ENCODE measurements at places on chromosomes 12 and 14.

GRCh38 chr12:38154096-38155019, 162.2 kb upstream of the ALG10B start:
- no peak for DNase-seq

DNA sequence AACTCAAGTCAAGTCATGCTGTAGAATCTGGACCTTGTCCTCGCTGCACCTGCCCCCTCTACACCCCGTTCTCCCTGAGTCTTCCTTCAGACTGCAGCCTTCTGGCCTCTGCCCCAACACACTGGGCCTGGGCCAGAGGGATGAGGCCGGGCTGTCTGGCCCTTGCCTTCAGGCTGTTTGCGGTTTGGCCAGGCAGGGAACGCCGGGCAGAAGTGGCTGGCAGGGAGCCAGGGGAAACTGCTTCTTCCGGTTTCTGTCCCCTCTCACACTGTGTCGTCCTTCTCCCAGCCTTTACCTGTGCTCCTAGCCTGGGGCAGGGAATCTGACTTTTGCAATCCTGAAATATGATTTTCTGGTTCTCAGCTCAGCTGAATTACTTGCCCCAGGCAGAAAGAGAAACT, 13.5 kb downstream of the DGLUCY start:
- no peak for DNase-seq

GRCh38 chr12:47293406-47293805, 213.6 kb upstream of the AMIGO2 start:
- no peak for DNase-seq

- DNase-seq, result peak; percentile 15
Observed at GRCh38 chr14:72104011-72104613, 171.9 kb downstream of the RGS6 start.

- no peak for DNase-seq
Observed at GRCh38 chr12:74349925-74350324, 187.7 kb upstream of the ATXN7L3B start.

- no peak for DNase-seq
Observed at GRCh38 chr12:117039891-117040309, 59.3 kb downstream of the TESC start.

- peak; percentile 13 for DNase-seq
Observed at GRCh38 chr12:87995581-87996178, 33.5 kb downstream of the C12orf50 start.

- no peak for DNase-seq
Observed at GRCh38 chr12:119804011-119804641, 73.0 kb downstream of the CIT start.

DNA sequence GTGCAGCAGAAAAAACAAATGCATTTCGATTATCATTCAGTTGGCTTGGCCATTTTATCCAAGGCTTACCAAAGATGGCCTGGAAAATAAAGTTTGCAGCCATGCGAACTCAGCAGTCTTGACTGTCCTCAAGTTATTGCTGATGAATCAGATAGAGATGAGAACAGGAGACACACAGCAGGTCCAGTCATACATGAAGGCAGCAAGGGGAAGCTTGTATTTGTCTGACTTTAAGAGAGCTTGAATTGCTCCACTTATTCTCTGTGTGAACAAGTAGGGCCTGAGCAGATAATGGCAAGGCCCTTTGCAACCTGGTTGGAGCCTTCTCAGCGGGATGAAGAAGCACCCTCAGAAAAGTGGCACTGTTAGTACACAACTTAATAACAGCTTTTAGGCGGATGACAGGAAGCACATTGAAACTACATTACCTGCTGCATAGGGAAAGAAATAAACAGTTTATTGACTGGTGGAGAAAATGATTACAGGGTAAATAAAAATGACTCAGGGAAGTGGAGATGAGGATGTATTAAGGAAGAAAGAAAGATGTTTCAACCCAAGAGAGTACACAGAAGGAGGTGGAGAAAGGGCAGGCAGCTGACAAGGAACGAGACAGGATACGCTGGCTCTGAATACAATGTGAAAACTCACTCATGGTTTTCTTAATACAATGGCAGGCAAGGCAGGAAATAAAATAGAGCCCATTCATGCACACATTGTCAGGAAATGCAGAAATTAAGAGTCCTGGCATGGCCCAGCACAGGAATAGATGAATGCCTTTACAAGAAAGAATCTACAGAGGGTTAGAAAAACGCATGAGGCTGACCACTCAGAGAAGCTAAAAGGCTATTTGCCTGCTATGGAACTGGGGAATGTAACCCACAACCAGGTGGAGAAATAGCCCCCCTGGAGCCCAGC, 128.4 kb downstream of the GALC start:
- DNase-seq, result no peak

- no peak for DNase-seq
Observed at GRCh38 chr12:31297572-31298514, 28.1 kb downstream of the SINHCAF start.

DNA sequence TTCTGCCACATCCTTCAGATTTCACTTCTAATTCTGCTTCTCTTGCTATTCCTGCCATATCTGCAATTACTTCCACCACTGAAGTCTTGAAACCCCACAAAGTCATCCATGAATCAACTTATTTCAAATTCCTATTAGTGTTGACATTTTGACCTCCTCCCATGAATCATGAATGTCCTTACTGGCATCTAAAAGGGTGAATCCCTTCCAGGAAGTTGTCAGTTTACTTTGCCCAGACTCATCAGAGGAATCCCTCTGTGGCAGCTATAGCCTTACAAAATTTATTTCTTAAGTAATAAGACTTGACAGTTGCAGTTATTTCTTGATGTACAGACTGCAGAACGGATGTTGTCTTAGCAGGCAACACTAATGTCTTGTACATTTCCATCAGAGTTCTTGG, 162.9 kb downstream of the PCNX1 start:
- no peak for DNase-seq

GRCh38 chr14:100747021-100747586, 20.4 kb downstream of the DLK1 start:
- no peak for DNase-seq

Measured in activated T-helper 2 cell treated with anti-CD3 and anti-CD28 coated beads, Interferon-gamma antibody, Interleukin-2, Interleukin-4, amounts not matched to agents 10 μg/mL and 5 μg/mL and 100 μg/mL, durations not matched to agents 14 hours and 24 hours and 36 hours (primary cell).